Stimulated activated CD8-positive, alpha-beta memory T cell treated with anti-CD3 and anti-CD28 coated beads, Interleukin-7, amount 100 ng/mL, for 1 hour (primary cell): ENCODE measurements at places on chromosomes 16 and 17.

DNA sequence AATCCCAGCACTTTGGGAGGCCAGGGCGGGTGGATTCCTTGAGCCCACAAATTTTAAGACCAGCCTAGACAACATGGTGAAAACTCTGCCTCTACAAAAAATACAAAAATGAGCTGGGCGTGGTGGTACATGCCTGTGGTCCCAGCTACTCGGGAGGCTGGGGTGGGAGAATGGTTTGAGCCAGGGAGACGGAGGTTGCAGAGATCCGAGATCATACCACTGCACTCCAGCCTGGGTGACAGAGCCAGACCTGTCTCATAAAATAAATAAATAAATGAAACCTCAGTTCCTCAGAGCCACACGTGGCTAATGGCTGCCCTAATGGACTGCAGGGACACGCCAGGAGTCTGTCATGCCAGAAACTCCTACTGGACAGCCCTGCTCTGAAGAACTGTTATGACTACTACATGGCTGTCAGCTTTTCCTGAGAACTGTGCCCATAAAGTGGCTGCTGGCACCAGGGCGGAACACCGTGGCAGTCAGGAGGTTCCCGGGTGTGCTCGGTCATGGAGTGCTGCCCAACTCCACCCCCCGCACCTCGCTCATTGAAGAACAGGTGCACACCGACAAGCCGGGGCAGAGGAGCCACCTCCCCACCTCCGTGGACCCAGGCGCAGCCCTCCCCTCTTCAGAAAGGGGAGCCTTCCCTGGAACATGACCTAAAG lies 4.3 kb downstream of the TMEM11 start:
- DNase-seq: no peak

DNA sequence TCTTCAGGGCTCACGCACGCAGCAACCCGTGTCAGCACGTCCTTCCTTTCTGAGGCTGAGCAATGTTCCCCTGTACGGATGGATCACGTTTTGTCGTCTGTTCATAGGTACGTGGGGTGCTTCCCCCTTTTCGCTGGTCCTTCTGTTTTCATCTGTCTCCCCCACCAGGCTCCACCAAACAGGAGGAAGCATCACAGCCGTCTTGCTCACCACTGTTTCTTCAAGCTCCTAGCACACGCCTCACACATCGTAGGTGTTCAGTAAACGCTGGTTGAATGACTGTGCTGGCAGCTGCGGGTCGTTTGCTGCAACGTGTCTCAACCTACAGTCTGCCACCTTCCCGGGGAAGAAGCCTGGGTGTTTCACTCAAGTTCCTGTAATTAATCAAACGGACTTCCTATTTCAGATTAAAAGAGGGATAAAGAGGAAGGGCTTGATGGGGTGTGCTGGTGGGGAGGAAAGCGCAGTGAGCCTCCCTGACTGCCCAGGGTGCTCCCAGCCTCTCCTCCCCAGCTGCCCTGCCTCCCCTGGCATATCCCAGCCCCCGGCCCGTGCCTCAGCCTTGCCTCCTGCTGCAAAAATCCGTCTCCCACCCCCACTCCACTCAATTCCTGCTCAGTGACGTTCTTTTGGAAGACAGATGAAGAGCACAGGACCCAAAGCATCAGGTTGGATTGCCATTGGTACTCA lies 76.7 kb upstream of the DOC2B start:
- no peak for DNase-seq

- no peak for DNase-seq
Observed at GRCh38 chr17:64377769-64378282, 12.8 kb downstream of the PECAM1 start.

- no peak for DNase-seq
Observed at GRCh38 chr16:66335704-66336329, 30.7 kb upstream of the CDH5 start.

DNA sequence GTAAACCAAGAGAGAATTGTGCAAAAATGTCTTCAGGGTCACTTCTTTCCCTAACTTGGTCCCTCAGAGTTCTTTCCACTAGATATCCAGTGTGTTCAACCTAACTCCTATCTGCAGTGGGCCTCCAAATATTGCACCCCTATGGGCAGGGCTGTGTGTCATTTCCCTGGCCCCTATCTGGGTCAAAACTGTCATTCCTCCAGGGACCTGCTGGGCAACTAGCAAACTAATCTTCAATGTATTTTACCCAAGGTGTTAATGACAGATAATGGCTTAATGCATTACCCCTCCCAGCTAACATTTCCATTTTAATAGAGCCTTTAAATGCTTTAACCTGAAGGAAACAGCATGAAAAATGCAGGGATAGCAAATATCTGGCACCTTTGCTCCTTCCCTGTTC lies 25.8 kb upstream of the SKAP1 start:
- DNase-seq: no peak

DNA sequence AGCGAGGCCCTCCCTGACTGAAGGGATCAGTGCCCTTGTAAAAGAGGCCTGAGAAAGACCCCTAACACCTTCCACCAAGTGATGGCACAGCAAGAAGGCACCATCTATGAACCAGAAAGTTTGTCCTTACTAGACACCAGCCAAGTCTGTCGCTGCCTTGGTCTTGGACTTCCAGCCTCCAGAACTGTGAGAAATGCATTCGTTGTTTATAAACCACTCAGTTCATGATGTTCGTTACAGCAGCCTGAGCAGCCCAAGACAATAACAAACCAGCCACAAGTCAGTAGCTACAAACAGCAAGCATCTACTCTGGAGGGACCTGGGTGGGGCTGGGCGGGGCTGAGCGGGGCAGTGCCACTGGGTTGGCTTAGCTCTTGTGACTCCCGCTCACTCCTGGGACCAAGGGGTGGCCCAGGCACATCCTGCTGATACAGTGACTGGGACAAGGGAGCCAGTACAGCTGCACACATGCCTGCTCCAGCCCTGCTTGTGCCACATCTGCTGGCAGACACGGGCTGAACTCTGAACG lies 234.9 kb downstream of the IRF8 start:
- DNase-seq: no peak

DNA sequence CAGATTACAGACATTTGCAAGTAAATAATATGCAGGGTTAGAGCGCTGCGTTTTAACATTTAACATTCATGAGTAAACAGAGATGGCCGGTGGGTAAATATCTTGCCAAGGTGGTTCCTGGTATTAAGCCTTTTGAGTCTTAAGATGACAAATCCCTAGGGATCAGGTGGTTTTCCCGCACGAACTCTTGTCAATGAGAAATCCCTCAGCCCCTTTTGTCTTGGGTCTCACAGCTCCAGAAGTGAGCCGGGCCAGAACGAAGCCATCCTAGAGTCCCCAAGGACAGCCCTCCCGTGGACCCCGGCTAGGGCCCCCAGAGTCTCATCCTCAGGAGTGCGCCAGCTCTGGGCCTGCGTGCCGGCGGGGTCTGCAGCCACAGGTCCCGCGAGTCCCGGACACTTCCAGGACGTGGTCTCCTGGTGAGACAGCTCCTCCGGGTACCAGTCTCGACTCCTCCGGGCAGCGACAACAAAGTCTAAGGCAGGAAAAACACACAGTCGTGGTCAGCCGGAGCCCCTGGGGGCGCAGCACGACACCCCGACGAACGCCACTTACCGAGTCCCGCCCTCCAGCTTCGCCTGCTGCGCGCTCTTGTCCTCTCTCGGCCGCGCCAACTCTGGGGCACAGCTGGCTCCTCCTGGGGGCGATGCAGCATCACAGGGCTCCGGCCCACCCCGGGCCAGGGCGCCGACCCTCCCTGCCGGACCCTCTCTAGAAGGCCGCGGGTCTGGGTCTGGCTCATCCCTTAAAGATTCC lies 13.3 kb downstream of the MIS12 start:
- no peak for DNase-seq

DNA sequence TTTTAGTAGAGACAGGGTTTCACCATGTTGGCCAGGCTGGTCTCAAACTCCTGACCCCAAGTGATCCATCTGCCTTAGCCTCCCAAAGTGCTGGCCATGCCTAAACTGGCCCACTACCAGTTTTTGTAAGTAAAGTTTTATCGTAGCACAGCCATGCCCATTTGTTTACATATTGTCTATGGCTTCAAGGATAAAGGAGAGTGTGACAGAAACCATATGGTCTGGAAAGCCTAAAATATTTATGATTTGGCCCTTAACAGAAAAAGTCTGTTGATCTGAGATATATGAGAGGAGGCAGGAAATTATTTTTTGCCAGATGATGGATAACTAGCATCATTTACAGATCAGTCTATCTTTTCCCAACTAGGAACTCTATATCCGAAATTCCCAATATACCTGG lies 4.5 kb downstream of the AKAP10 start:
- DNase-seq: no peak

DNA sequence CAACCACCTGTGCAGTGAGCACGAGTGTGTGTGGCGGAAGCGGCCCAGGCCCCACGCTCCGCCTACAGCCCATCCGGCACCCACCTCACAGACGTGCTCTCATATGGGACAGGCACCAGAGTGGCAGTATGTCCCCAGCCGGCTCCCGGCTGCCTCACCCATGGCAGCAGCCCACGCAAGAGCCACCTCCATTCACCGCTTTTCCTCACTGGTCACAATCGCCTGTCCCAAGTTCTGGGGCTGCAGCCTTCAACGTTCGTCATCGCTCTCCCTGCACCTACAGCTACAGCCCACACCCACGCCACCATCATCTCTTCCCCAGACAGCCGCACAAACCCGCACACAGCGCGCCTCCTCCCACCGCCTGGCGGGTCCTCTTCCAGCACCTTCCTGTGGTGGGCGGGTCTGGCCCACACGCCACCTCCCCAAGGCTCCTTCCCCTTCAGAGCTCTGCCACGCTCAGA lies 17.5 kb upstream of the TRAP1 start:
- DNase-seq: no peak

DNA sequence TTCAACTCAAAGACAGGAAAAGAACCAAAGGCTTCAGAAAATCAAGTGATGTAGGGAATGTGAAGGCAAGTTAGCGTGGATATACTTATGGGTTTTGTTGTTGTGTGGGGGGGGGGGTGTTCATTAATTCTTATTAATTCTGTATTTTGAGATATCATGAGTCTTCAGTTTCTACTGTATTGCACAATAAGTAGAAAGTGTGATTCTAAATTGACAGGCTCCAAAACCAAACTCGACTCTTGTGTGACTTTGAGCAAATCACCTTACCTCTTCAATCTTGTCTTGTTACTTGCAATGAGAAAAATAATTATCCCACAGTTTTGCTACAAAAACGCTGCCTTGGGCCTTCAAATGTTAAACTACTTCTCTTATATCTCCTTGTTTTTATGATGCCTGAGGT lies 453.9 kb upstream of the GOT2 start:
- DNase-seq: no peak

GRCh38 chr17:8913879-8914278 lies 46.4 kb upstream of the PIK3R6 start:
- DNase-seq: no peak

DNA sequence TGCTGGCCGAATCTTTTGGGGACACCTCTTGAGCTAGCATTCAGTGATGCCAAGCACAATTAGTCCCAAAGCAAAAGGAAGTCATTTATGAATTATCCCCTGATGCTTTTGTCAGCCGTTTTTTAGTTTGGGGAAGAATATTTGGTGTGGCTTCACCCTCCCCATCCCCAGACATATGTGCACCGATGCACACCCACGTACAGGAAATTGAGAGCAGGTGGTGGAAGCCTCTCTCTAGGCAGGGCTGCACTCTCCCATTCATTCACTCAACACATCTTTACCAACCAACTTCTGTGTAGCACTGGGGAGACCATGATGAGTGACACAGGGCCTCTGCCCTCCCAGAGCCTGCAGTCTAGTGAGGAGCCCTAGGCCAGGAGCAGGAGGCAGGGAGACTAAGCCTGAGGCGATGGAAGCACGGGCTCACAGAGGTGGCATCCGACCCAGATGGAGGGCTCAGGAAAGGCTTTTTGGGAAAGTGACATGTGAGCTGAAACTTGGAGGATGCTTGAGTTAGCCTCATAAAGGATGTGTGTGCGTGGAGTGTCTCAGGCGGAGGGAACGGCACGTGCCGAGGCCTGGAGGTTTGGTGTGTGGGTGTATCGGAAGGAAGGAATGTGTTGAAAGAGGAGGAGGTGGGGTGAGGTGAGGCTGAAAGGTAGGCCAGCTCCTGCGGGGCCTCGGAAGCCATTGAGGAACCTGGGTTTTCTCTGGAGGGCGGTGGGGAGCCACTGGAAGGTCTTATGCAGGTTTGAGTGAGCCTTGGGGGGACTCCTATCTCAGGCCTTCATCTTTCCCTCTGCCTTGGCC lies 43.8 kb downstream of the PSME3IP1 start:
- DNase-seq: no peak

DNA sequence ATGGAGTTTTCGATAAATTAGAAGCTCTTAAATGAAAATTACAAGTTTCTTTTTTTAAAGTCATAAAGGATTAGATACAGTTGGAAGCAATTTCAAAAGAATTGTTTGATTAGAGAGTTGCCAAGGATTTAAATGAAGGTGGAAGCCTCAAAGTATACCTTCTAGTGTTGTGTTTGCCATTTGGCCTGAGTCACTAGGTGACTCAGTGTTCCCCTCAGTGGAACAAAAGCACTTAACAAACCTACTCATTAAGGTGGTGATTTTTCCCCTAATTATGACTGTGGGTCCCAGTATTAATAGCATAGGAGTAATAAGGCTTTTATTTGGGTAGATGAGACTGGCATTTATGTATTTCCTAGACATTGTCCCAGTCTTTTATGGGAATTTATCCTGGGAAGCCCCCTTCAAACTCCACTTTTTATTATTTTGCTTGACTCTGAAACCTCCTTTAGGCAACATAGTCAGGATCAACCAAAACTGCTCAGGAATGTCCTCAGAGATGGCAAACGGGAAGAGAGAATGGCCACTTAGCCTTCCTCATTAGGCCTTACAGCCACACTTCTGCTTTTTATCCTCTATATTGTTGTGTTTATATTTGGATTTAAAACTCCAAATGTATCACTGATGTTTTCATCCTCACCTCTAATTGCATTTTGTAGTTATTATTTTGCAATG lies 161.0 kb downstream of the FTO start:
- no peak for DNase-seq

DNA sequence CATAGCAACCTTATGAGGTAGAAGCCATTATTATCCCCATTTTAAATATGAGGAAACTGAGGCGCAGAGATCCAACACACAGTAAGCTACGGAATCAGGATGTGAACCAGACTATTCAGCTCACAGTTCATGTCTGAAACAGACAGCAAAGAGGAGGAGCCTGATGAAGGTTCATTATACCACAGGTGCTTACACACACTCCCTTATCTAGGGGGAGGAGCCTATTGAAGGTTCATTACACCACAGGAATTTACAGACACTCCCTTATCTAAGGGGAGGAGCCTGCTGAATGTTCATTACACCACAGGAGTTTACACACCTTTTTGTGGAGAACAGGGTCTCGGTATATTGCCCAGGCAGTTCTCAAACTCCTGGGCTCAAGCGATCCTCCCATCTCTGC lies 21.9 kb downstream of the C16orf95 start:
- DNase-seq: no peak

- DNase-seq: no peak
Observed at GRCh38 chr16:30565526-30565925, 6.0 kb downstream of the ZNF688 start.

- DNase-seq: no peak
Observed at GRCh38 chr16:65548470-65548869, 426.6 kb upstream of the CDH11 start.

DNA sequence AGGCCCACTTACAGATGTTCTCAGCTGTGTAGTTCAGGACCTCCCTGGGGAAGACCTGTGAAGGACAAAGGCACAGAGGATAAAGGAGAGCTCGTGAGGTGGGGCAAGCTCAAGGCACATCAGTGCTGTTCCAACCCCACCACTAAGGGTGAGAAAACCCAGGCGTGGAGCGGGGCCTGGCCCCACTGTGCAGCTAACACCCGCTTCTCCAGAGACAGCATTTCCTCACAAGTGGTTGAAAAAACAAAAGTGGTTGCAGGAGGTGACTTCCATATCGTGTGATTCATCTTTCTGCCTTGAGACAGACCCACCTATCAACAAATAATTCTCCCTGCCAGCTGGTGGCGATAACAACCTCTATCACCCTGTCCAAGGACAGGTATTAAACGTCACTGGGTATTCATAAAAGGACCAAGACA lies 30.0 kb downstream of the SNN start:
- DNase-seq: no peak
